Central memory CD4-positive, alpha-beta T cell (primary cell): ENCODE measurements at places on chromosomes 11 and 22.

DNA sequence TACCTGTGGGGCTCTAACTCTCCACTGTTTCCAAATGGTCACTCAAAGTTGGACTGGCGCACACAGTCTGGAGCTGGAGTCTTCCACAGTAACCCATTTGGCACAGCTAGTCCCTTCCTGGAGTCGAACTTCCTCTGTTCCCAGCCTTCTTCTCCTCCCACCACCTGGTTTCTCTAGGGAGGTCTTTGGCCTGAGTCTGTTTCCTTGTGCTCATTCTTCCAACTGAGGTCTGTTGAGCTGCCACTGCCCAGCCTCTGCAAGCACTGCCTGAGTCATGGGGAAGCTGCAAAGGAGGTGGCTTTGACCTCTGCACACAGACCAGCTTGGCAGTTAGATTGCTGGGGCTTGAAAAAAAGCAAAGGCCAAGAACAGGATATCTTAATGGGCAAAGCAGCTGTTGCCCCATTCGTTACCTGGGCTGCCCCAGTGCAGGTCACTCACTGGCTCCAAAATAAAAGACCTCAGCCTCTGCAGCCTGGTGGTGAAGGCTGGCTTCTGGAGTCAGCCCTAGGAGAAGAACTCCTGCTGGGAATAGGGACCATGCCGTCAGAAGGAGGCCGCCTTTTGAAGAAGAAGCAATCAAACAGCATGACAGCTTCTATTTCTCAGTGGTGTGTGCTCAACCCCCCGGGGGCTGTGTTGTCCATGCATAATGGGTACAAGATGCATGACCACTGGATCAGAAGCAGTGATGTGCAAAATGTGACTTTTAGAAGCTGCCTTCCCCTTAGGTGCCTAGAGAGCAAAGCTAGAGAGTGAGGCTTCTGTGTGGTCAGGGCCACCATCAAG is 3.0 kb downstream of the ADAMTS15 start:
- DNase-seq, result no peak

- no peak for DNase-seq
Measured at GRCh38 chr11:119493712-119494111, 70.7 kb upstream of the THY1 start.

GRCh38 chr11:17244046-17244445 is 32.5 kb upstream of the NUCB2 start:
- no peak for DNase-seq

GRCh38 chr11:104968355-104968855 is at the start of gene CASP4:
Gene CASP4, minus strand, starts transcription at chr11:104968574. Its CDS starts 49 bp downstream, at chr11:104968525.
- peak; percentile 58 for DNase-seq

DNA sequence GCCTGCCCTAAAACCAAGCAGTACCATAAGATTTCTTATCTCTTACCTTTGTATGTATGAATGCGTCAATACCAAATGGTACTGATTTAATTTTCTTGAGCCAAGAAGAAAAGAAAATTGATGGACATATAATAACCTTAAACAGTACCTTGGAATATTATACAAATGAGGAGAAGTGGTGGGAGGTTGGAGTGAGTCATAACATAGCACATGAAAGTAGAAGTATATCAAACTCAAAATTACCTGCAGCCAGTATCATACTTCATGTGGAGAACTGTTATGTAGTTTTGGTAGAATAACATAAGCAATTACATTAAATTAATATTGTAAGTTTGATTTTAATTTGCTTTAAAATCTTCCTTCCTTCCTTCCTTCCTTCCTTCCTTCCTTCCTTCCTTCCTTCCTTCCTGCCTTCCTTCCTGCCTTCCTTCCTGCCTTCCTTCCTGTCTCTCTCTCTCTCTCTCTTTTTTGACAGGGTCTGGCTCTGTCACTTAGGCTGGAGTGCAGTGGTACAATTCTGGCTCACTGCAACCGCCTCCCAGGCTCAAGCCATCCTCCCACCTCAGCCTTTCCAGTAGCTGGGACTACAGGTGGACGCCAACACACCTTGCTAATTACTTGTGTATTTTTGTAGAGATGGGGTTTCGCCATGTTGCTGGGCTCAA is 460.9 kb upstream of the CCDC90B start:
- DNase-seq, result no peak

DNA sequence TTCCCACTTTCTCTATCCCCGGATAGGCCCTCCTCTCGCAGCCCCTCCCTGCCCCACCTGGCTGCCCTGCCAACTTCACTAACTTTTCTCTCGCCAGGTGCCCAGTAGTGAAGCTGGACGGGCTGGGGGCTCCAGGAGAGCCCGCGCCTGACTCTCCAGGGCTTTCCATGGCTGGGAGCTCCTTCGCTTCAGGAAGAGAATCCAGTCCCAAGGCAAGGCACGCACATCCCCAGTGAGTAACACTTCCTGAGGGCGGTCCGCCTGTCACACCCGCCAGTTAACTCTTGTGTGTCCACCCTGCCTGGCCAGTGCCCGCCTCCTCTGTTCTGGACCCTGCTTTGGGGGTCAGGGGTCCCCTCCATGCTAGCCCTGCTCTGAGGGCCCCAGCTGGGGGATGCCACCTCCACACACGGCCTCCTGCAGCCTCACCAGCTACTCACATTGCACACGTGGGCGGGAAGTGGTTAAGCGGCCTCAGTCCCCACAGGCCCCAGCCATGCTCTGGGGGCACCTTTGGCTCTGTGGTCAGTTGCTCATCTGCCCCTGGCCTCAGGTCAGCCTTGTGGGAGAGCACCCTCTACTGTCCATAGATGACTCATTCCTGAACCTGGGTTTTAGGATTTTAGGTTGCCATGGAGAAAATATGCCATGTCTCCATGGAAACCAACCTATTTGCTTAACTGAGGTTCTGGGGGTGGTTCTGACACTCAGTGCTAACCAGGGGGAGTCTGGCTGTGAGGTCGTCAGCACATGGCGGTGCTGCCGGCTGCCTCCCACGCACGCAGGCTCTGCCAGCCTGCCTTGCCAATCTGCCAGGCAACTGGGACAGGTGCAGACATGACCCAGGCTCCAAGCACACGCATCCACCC is at the start of gene RIN1:
RIN1 (minus strand) TSS at position 201 of the 869 bp plus-strand sequence; CDS start at position 169, 32 bp downstream.
- no peak for DNase-seq

DNA sequence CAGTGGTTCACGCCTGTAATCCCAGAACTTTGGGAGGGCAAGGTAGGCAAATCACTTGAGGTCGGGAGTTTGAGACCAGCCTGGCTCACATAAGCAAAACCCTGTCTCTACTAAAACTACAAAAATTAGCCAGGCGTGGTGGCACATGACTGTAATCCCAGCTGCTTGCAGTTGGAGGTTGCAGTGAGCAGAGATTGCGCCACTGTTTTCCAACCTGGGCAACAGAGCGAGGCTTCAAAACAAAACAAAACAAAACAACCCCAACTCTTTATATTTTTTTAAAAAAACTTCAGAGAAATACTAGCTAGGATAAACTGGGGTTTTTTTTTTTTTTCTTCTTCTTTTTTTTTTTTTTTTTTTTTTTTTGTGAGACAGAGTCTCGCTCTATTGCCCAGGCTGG is 31.8 kb upstream of the RAPSN start:
- no peak for DNase-seq

- DNase-seq, result no peak
Measured at GRCh38 chr22:46113910-46114517, 36.3 kb upstream of the PPARA start.

- no peak for DNase-seq
Measured at GRCh38 chr11:13064593-13064992, 55.5 kb downstream of the RASSF10 start.

- no peak for DNase-seq
Measured at GRCh38 chr22:21682385-21683175, 16.8 kb downstream of the PPIL2 start.

- no peak for DNase-seq
Measured at GRCh38 chr11:74288911-74289310, 22.5 kb downstream of the P4HA3 start.

- DNase-seq, result no peak
Measured at GRCh38 chr11:30919389-30920152, 333.4 kb upstream of the MPPED2 start.

DNA sequence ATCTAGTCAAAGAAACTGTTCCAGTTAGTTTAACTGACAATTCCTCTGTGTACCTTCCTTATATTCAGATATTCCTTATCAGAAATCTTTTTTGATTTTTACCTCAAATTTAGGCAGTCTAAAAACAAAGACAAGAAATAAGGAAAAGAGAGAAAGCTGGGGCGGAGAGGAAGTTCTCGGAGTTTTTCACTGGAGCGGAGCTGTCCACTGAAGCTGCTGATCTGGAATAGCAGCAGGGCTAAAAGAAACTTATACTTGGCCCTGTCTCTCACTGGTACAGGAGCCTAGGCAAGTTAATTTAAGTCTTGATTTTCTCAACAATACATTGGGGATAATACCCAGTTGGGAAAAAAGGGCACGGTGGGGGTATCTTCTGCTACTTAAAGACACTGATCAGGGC is 59.2 kb upstream of the CYP2D6 start:
- no peak for DNase-seq

GRCh38 chr11:20739577-20739976 is 70.2 kb downstream of the NELL1 start:
- DNase-seq, result no peak

DNA sequence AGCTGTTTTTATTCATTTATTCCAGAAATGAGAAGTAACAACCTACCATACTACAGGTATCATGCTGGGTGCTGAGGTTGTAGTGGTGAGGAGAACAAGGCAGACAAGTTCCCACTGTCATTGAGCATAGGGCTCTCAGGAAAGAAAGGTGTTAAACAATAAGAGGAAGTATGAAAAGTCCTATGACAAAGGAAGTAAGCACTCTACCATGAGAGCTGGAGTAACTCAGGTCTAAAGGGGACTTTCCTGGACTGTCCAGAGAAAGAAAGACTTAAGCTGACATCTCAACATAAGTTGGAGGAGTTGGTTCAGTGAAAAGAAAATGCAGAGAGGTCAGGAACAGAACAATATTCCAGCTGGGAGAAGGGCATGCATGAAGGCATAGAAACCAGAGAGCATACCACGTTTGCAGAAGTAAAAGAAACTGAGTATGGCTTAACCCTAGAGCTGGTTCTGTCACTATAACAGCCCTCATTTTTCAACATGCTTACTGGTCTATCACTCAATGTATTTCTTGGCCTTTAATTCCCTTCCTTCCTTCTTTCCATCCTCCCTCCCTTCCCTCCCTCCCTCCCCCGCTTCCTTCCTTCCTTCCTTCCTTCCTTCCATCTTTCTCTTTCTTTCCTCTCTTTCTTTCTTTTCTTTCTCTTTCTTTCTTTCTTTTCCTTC is 137.8 kb upstream of the BDNF start:
- no peak for DNase-seq

- no peak for DNase-seq
Measured at GRCh38 chr22:37660709-37661045, 2.2 kb downstream of the PDXP start.

DNA sequence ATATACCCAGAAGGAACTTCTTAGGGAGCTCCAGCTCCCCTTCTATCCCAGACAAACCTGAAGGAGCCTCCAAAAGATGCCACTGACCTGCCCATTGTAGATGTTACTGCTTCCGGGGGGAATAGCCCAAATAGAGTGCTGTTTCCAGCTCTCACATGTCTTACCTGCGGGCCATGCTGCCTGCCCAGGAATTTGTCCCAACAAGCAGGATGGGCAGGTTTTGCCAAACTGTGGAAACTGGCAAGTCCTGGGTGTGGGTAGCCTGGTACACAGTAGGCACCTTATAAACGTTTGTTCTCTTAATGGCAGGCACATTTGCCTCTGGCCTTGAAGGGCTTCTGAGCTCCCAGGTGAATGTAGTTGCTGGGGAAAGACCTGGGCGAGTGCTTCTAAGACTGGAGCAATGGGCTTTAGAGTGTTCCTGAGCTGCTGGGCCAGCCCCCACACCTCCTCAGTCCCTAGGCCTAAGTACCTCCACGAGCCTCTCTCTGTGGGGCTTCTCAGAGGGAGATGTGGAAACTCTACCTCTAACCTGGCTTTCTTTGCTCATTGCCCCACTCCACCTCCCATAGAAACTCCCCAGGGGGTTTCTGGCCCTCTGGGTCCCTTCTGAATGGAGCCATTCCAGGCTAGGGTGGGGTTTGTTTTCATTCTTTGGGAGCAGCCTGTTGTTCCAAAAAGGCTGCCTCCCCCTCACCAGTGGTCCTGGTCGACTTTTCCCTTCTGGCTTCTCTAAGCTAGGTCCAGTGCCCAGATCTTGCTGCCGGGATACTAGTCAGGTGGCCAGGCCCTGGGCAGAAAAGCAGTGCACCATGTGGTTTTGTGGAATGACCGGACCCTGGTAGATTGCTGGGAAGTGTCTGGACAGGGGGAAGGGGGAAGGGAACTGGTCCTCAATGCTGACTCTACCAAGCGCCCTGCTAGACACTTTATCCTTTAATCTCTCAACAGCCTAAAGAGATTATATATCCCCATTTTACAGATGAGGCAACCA is 37.2 kb downstream of the LIMK2 start:
- DNase-seq, result no peak

DNA sequence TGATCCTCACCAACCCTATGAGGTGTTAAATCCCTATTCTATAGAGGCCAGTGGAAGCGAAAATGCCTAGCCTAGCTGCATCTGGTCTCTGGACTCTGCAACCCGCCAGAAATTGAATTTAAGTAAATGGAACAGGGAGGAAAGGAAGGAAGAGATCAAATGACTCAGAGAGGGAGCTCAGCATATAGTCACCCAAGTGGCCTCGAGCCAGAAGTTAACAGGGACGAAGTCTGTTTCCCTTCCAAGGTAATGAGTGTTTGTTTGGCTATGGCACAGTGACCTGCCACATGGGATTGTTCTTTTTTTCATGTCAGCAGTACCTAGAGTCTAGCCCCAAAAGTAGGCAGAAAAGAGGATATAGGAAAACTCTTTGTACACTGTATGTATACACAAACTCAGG is 66.3 kb downstream of the PAK1 start:
- no peak for DNase-seq

DNA sequence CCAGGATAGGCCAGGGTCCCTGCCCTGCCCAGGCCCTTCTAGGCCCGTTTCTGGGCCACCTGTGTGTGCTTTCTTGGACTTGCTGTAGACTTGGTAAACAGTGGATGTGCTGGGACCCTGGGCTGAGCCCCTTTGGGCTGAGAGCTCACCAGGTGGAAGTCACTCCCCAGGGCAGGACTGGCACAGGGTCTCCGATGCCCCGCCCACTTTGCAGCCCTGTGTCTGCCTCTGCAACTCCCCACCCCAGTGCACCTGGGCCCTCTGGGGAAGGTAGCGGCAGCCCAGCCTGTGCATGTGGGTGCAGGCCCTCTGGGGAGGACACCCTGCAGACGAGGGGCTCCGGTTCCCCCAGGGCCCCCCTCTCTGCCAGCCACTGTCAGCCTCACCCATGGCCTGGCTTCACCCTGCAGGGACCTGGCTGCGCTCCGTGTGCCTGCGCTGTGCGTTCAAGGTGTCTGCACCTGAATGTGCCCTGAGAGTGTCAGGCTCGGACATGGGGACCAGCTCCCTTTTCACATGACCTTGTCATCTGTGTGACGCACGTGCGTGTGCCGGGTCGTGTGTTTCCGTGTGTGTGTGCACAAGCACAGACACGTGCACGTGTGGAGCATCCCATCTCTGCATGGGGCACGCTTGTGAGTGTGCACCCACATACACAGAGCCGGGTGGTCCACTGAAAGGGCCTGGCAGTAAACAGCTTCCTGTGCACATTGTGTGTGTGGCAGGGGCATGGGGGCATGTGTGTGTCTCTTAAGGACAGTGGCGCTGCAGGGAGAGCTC is 118.5 kb downstream of the KCNQ1OT1 start:
- no peak for DNase-seq

DNA sequence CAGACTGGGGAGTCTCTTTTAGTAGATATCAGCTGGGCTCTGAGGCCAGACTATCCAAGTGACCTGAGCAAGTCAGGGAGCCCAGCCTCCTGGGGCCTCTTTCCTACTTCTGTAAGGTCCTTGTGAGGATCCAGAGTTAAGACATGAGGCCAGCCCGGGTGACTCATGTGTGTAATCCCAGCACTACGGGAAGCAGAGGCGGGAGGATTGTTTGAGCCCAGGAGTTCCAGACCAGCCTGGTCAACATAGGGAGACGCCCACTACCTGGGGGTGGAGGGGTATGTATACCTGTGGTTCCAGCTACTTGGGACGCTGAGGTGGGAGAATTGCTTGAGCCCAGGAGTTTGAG is 36.9 kb upstream of the POLA2 start:
- no peak for DNase-seq
